ENCODE measurements at places on chromosomes 4 and X.

DNA sequence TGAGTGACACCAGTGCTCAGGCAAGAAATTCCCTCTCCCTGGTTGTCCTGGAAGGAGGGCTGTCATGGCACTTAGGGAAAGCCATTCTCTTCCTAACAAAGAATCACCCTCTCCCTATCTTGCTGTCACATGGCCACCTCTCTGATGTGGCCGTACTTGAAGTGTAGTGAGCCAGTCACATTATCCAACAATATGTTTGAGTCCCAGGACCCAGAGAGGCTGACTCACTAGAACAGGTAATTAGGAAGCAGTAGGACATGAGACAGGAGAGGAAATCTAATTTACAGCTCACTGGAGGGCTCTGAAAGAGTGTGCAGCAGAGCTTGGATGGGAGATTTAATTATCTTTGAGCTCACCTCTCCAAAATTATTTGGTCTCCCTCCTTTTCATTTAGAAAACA lies 299.1 kb downstream of the ARHGAP24 start:
- no peak for DNase-seq

GRCh38 chr4:11039634-11040131 lies 355.1 kb upstream of the CLNK start:
- no peak for DNase-seq

DNA sequence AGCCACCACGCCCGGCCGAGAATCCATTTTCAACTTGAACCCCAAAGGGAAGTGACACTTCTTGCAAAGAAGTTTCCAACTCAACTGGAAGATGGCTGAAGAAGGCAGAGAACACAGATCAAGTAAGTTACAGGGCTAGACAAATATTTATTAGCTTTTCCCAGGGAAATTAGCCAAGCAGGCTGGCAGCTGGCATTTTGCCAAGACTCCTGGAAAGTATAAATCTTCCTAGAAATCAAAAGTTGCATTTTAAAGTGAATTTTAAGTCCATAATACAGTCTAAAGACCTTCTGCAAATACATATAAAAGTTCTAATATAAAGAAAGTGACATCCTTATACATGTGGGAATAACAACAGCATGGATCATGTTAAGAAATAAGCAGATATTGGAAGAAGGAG lies 3.4 kb upstream of the MRPL1 start:
- DNase-seq: no peak

DNA sequence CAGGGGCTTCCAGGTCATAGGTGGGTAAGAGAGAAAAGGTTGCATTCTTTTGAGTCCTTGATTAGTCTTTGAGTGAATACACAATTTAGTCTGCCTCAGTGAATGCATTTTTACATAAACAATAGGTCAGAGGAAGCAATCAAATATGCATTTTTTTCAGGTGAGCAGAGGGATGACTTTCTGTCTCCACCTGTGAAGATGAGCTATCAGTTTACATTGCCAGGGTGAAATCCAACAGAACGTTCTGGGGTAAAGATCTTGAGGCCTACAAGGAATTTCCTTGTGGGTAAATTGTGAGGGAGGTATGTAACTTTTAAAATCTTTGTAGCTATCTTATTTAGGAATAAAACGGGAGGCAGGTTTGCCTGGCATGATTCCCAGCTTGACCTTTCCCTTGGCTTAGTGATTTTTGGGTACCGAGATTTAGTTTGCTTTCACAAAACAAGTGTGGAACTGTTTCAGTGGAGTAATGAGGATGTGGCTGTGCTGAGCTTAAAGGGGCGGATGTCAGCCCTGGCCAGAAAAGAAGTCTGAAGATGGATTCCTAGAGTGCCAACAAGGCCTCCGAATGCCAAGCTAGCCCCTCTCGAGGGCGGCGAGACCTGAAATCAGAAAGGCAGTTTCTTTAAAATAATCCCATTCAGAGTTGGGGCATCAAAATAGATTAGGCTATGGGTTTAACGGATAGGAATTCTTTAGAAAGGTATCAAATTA lies 29.5 kb downstream of the TMEM131L start:
- DNase-seq: peak; percentile 42

GRCh38 chr4:169079942-169080827 lies 70.1 kb upstream of the CBR4 start:
- peak; percentile 13 for DNase-seq

DNA sequence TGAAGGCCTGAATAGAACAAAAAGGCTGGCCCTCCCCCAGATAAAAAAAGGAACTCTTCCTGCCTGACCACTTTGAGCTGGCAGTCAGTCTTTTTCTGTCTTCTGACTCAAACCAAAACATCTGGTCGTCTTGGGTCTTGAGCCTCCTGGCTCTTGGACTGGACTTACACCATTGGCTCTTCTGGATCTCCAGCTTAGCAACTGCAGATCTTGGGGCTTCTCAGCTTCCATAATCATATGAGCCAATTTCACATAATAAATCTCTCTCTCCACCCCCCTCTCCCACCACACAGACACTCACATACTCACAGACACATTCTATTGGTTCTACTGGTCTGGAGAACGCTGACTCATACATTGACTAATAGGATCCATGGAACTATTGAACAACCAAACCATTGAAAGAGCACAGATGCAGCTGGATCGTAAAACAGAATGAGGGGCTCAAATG lies 15.6 kb upstream of the CWH43 start:
- no peak for DNase-seq

GRCh38 chr4:54440394-54441136 lies 211.5 kb downstream of the PDGFRA start:
- DNase-seq: no peak

DNA sequence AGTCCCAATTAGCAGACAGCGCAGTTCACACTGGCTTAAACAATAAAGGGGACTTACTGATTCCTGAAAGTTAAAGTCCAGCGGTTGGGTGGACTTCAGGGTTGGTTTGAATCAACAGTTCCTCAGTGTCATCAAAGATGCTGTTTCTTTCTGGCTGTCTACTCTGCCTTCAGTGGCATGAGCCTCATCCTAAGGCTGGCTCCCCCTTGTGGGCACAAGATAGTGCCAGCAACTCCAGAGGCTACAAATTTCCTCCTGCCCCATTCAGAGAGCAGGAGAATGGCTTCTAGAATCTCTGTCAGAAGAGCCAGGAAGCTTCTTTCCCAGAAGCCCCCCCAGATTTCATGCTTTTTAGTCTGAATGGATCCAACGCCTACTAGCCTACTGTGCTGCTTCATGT lies 82.4 kb upstream of the MTM1 start:
- DNase-seq: no peak

GRCh38 chr4:184281231-184282139 lies 63.8 kb upstream of the ENPP6 start:
- no peak for DNase-seq

GRCh38 chr4:134154097-134154496 lies 47.5 kb downstream of the PABPC4L start:
- no peak for DNase-seq

- DNase-seq: no peak
Observed at GRCh38 chrX:139969286-139969685, 4.0 kb upstream of the CXorf66 start.

DNA sequence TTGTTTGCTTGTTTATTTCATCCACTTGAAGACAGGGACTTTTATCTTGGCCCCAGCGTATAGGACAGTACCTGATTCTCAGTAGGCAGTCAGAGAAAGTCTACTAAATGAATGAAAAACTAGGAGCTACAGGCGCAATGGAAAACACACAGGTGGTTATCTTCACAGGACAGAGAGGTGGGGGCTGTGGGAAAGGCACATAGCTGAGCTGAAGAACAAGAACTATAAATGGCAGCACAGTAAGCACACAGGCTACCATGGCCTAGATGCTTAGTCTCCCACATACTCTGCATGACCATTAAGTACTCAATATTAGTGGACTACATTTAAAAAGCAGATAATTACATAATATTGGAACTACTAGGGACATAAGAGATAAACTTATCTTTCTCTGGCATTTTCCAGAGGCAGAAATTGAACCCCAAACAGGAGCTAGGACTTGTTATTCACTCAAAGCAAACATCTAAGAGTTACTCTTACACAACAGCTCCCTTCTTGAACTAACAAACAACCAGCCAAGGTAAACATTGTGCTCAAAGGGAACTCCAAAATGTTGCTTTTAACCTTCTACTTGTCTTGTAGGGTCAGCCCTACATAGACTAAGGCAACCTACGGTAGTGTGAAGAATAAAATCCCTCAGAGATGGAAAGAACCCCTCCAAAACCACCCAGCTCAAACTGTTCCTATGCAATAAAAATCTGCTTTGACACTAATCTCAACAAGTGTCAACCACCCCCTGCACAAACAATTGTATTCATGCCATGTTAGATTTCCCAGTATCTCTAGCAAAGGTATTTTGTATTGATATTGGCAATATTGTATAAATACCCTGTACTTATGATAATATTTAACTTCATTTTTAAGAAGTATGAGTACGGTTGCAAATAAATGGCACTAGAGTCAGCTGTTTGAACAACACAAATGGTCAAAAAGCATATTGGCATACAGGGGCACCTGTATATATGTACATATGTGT lies 593.6 kb downstream of the KLHL13 start:
- no peak for DNase-seq

DNA sequence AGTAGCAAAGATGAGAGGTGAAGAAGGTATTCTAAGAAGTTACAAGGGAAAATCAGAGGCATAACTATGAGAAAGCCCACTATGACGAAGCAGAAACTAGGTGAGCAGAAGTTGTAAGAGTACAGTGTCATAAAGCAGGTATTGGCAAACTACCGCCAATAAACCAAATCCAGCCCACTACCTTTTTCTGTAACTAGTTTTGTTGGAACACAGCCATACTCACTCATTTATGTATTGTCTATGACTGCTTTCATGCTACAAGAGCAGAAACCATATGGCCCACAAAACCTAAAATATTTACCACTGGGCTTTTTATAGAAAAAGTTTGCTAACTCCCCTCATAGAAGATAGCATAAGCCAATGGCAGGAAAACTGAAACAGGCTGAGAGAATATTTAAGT lies 31.8 kb upstream of the ZCCHC13 start:
- no peak for DNase-seq

DNA sequence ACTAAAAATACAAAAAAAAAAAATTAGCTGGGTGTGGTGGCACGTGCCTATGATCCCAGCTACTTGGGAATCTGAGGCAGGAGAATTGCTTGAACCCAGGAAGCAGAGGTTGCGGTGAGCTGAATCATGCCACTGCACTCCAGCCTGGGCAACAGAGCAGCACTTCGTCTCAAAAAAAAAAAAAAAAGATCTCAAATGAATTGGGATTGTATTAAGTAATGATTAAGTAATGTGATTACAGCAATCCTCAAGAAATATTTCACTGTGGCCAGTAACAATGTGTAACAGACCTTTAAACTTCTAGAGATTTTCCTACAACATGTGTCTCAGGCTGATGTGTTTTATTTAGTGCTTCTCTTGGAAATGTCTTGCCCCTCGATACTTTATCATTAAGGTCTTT lies 46.8 kb downstream of the PKD2 start:
- DNase-seq: no peak

- DNase-seq: no peak
Observed at GRCh38 chr4:13151194-13151593, 332.9 kb downstream of the RAB28 start.

DNA sequence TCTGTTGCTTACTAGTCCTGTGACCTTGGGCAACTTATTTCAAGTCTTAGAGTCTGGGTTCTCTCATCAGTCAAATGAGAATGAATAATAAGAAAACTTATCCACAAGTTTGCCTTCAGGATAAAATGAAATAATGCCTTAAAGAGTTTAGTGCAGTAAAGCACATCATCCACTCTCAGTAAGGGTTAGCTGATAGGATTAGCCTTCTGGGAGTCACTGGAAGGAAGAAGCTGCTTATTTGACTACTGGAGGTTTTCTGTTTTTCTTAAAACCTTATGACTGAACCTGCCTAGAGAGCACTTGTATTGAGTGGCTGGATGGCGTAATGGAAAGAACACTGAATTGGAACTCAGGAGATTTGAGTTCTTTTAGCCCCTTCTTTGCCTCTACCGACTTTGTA lies 1.8 kb downstream of the RNF128 start:
- DNase-seq: no peak

GRCh38 chr4:8171266-8171665 lies 12.7 kb upstream of the ABLIM2 start:
- DNase-seq: no peak

DNA sequence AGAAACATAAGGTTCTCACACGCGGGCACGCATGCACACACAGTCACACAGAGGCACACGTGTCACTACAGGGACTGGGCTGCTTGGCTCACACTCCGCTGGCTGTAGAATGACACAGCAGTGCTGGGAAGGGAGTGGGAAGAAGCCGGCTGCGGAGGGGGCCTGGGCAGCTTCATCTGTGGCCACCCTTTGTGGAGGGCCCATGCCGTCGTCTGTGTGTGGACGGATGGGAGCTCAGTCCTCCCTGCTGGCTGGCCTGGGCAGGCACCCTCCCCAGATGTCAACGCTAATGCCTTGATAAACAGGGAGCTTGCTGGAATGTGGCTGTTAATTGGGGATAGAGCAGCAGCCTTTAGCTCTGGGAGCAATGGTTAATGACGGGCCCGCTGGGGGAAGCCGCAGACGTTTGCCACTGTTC lies 621.1 kb downstream of the BCOR start:
- no peak for DNase-seq

GRCh38 chrX:119655125-119655524 lies 37.8 kb downstream of the SEPTIN6 start:
- peak; percentile 24 for DNase-seq

DNA sequence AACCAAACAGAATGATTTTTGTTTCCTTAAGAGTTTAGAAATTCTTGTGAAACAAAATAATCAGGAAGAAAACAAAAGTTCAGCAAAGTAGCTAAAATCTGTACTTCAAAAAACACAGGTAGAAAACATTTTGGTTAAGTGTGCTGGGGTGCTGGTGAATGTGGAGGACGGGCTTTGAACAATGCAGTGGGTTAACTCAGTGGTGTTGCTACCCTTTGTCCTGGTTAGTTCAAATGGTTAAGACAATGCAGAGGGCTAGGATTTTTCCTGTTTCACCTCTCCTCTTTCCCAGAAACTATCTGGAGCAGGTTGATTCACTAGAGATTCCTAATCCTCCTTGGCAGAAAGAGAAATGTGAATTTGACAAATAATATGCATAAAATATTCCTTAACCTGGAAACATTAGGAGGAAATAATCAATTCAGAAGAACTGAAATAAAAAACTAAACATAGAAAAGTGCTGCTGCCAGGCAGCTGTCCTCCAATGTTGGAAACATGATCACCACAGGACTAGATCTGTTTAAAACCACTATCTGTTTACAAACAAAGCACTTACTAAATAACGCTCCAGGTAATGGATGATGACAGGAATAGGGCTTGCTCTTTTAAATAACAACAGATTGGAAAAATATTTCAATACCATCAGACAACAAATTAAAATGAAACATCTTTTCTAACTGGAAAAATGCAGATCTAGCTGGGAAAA lies 148.9 kb downstream of the MAML3 start:
- no peak for DNase-seq

- no peak for DNase-seq
Observed at GRCh38 chr4:87041141-87041540, 106.3 kb downstream of the AFF1 start.

DNA sequence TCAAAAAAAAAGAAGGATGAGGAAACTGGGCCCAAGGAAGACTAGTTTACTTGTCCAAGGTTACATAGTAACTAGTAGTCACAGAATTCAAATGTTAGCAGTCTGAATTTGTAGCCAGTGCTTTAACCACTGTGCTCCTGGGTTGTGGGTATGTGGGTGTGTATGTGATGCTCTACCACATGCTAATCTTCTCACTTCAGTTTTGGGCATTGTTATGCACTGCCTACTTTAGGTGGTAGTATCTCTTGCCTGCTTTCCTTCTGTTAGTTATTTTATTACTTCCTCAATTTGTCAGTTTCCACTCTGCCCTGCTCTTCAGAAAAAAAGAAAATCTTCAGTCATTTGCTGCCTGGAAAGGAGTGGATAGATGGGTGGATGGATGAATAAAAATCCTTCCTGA lies 219.2 kb downstream of the RPA4 start:
- no peak for DNase-seq
